Skeletal muscle tissue (tissue), 5 donors: ENCODE measurements at places on chromosomes 12 and 14. TPM values are rescaled to one million over a fixed set of nuclear protein-coding genes. Genes with fewer than 3 reads are reported as not detected.

The LTBP2 gene
- 12.0 TPM for total RNA-seq

The CPM gene
- total RNA-seq: 2.1 TPM

The P2RX7 gene
- 2.1 TPM for total RNA-seq

The ERP27 gene
- total RNA-seq: not detected

The HOXC6 gene
- 2.6 TPM for total RNA-seq

The SLC25A47 gene
- total RNA-seq: 0.52 TPM

The RIMBP2 gene
- 2.6 TPM for total RNA-seq

The PRH2 gene
- not detected for total RNA-seq

The MARCHF9 gene
- total RNA-seq: 4.7 TPM

The NRL gene
- total RNA-seq: 2.1 TPM
